ENCODE measurements at places on chromosomes 16 and 17.

- no peak for DNase-seq
Measured at GRCh38 chr17:48047113-48047740, 932 bp upstream of the NFE2L1 start.

DNA sequence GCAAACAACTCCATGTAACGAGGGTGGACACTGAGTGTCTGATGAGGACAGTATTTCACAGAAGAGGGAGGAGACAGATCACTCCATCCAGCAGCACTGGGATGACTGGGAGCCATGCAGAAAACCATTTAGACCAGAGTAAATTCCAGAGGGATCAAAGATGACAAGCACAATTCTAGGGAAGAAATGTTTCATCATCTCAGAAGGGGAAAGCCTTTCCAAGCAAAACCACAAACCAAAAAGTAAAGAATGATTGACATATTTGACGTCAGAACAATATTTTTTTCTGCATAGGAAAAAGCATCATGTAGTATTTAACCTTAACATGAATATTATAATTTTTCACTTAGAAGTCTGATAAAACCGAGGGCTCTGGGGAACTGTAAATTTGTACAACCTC, 4.8 kb downstream of the DNASE1 start:
- DNase-seq: no peak

DNA sequence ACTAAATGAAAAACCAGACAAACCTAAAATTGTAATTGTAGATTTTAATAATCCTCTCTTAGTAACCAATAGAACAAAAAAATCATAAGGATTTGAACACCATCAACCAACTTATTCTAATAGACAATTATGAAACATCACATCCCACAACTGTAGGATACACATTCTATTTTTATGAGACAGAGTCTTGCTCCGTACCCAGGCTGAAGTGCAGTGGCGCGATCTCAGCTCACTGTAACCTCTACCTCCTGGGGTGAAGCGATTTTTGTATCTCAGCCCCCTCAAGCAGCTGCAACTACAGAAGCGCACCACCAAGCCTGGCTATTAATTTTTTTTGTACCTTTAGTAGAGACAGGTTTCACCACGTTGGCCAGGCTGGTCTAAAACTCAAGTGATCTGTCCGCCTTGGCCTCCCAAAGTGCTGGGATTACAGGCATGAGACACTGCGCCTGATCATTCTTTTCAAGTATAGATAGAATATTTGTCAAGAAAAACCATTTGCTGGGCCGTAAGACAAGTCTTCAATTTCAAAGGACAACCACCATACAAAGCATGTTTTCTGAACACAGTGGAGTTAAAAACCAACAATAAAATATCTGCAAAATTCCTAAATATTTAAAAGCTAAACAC, 49.8 kb downstream of the CREBBP start:
- no peak for DNase-seq

DNA sequence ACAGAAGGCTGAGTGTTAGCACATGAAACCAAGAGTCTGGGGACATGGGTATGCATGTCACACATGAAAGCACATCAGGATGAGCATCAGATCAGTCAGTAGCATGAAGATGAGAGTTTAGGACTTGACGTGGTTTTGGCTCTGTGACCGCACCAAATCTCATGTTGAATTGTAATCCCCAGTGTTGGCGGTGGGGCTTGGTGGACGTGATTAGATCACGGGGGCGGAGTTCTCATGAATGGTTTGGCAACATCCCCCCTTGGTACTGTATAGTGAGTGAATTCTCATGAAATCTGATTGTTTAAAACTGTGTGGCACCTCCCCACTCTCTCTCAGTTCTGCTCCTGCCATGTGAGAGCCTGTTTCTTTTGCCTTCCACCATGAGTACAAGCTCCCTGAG, 46.4 kb downstream of the CNGB1 start:
- DNase-seq: no peak

- DNase-seq: peak; percentile 76
Measured at GRCh38 chr17:6831661-6832263, at the start of gene TEKT1. TEKT1 (minus strand) TSS chr17:6831729; CDS start chr17:6830376, 1,353 bp downstream.

GRCh38 chr17:37123941-37124820, 175.4 kb downstream of the AATF start:
- no peak for DNase-seq

DNA sequence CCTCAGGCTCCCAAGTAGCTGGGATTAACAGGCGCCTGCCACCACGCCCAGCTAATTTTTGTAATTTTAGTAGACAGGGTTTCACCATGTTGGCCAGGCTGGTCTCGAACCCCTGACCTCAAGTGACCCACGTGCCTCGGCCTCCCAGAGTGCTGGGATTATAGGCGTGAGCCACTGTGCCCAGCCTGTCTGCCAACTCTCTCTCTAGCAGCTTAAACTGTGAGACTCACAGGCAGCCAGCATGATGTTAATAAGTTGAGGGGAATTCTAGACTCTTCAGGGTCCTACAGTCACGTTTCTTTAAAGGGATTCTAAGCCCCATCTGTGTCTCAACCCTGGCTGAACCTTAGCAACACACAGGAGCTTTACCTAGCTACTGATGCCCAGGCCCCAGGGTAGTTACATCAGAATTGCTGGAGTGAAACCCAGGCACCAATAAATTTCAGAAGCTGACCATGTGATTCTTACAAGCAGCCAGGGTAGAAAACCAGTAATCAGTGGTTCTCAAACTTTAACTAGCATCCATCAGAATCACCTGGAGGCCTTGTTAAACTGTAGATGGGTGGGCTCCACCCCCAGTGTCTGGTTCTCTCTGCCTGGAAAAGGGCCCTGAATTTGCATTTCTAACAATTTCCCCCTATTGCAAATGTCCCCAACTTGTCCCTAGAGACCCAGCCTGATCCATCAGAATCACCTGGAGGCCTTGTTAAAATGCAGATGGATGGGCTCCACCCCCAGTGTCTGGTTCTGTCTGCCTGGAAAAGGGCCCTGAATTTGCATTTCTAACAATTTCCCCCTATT, 30.7 kb downstream of the GPRC5B start:
- no peak for DNase-seq
